ENCODE measurements at places on chromosomes 2 and 18. TPM values are rescaled to one million over a fixed set of nuclear protein-coding genes. Genes with fewer than 3 reads are reported as not detected.

Gene CSRNP3
- 4.2 TPM for total RNA-seq

Gene DOK6
- total RNA-seq, result 2.3 TPM

Gene DSC1
- total RNA-seq, result not detected

Gene BOD1L2
- total RNA-seq, result not detected

Gene PDE1A
- 203 TPM for total RNA-seq

Gene SCN2A
- total RNA-seq, result 0.35 TPM

Gene FBXO11
- 85.3 TPM for total RNA-seq

Gene KHK
- total RNA-seq, result 1.1 TPM

Gene DUSP19
- 0.87 TPM for total RNA-seq

Gene HAAO
- total RNA-seq, result 1.2 TPM

Gene C1GALT1C1L
- total RNA-seq, result 2.5 TPM

Gene PTPN18
- 9.2 TPM for total RNA-seq

Gene RFTN2
- total RNA-seq, result under 0.01 TPM

Gene VWC2L
- total RNA-seq, result 0.15 TPM

Gene C2orf78
- not detected for total RNA-seq

Gene ADGRF3
- not detected for total RNA-seq

Gene KCNF1
- total RNA-seq, result not detected

Gene KCNG3
- total RNA-seq, result not detected

Gene TFPI
- total RNA-seq, result 155 TPM

Gene RPRM
- 0.30 TPM for total RNA-seq

Gene NCKAP5
- total RNA-seq, result 0.69 TPM

Gene RTP5
- total RNA-seq, result not detected

Data from renal cortical epithelial cell (primary cell).